ENCODE measurements at places on chromosomes 16 and 17.

DNA sequence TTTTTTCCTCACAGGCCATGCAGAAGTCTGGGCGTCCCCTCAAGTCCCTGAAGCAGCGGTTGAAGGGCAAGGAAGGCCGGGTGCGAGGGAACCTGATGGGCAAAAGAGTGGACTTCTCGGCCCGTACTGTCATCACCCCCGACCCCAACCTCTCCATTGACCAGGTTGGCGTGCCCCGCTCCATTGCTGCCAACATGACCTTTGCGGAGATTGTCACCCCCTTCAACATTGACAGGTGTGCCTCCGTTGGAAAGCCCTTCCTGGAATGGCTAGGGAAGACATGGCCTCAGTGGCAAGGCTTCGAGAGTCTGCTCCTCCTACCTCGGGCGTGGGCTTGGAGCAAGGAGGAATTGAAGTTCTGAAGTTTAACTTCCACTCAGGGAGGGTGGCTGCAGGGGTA lies 13.5 kb downstream of the POLR2A start:
- no peak for DNase-seq

DNA sequence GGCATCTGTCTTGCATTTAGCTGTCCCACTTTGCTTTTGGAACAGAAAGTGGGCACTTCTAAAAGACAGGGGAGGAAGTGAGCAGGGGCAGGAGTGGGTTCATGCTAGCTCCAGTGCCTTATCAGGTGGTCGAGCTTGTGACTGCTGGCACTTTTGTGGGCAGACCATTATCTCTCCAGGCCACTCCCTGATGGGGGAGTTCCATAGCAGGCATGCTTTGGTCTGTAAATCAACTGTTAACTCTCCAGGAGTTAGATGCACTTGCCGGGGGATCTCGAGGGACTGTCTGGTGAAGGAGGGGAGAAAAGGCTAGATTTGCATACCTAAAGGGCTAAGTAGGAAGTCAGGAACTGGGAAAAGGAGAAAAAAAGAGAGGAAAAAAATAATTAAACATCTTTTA lies 9.3 kb upstream of the CARD14 start:
- no peak for DNase-seq

GRCh38 chr17:65973237-65973636 lies 218.7 kb downstream of the CEP112 start:
- DNase-seq: no peak

DNA sequence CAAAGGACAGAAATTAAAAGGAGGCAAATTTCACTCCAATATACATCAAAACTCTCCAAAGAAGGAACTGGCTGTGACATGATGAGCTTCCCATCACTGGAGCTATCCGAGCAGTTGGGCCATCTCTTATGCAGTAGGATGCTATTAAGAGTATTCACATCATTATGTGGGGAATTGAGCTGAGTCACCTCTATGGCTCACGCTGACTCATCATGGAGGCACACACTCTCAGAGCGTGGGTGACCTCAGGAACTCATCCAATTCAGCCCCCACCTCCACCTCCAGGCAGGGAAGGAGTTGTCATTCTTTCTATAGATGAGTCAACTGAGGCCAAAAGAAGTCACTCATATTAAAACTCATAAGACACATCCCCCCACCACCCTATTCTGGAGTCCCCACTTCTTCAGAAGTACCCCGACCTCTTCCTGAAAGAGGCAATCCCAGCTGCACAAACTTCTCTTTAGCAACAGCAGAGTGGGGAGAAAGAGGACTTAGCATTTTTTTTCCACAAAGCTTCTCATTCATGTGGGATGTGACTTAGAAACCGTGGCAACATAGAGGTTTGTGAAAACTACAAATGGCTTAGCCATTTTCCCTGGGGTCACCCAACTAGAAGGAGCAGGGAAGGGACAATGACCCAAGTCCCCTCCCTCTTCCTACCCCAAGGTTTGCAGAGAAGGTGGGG lies 32.5 kb downstream of the ABCC12 start:
- peak; percentile 96 for DNase-seq

DNA sequence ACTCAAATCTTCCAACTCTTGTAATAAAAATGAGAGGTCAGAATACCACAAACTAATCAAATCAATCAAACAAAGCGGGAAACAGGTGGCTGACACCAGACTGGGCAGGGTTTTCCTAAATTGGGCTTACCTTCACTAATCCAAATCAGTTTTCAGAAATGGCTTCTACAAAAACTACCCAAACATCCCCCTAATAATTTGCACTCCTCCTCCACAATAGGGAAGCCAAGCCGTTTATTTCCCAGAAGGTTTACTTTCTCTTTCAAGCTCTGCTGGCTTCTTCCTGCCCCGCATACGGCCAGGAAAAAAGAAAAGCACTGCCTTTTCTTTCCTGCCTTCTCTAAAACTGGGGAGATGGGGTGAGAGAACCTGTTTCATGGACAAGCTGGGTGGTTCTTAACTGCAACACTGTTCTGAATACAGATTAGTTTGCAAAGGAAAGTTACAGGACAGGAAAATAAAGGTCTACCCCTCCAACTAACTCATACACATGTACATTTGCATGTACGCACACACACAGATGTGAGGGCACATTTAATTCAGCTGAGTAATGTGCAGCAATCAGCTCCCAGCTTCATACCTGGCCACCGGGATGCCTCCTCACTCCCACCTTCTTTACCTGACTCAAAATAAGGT lies 9.2 kb downstream of the STAT3 start:
- DNase-seq: peak; percentile 66

Measured in mesenchymal stem cell (in vitro differentiated cells and primary cell).